H1 (cell line): ENCODE measurements at places on chromosomes 3 and 15.
A peak's percentile ranks its signal among the peaks of the same experiment; 100 is the strongest.

DNA sequence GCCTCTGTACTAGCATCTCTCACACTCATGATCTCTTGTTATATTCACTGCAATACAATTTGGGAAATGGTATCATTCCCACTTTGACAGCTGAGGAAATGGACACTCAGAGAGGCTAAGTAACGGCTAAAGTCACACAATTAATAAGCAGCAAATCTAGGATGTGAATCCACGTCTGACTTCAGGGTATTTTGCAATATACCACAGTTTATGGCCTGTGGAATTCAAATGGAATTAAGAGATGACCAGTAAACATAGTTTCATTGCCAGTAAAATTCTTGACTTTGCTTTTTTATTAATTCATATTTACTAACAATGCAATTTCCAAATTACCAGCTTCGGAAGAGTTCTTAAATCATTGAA, 61.1 kb downstream of the CCNL1 start:
- H3K27me3 ChIP-seq: no peaks in the 10 kb centered on the region
- H3K27ac ChIP-seq: no peak overlapping the region
- H3K4me3 ChIP-seq: no peak overlapping the region
- H3K36me3 ChIP-seq: no peaks in the 10 kb centered on the region

DNA sequence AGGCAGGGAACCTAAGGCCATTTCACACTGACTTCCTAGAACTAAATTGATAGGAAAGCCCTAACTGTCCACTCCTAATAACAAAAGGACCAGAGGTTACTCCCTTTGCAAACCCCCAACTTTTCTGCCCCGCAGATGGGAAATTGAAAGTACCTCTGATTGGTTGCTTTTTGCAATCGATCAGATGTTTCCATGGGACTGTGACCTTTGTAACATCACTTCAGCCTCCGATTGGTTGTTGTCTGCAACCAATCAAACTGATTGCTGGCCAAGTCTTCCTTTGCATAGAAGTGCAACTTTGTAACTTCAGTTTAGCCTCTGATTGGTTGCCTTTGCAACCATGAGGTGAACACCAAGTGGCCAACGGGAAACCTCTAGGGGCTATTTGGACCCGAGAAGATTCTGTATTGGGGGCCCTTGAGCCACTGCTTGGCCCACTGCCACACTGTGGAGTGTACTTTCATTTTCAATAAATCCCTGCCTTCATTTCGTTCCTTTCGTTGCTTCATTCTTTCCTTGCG, 11.3 kb upstream of the KNL1 start:
- H3K27ac ChIP-seq: no peak overlapping the region
- H3K36me3 ChIP-seq: no peaks in the 10 kb centered on the region
- H3K4me3 ChIP-seq: no peak overlapping the region
- no peaks in the 10 kb centered on the region for H3K27me3 ChIP-seq
- H3K4me1 ChIP-seq: no peaks in the 10 kb centered on the region

GRCh38 chr3:120281261-120281660, 3.8 kb downstream of the GPR156 start:
- H3K4me1 ChIP-seq: no peaks in the 10 kb centered on the region
- H3K27me3 ChIP-seq: peaks cover 11% of the 10 kb centered on the region
- H3K36me3 ChIP-seq: no peaks in the 10 kb centered on the region
- DNase-seq: no peak
- H3K4me3 ChIP-seq: no peak overlapping the region

DNA sequence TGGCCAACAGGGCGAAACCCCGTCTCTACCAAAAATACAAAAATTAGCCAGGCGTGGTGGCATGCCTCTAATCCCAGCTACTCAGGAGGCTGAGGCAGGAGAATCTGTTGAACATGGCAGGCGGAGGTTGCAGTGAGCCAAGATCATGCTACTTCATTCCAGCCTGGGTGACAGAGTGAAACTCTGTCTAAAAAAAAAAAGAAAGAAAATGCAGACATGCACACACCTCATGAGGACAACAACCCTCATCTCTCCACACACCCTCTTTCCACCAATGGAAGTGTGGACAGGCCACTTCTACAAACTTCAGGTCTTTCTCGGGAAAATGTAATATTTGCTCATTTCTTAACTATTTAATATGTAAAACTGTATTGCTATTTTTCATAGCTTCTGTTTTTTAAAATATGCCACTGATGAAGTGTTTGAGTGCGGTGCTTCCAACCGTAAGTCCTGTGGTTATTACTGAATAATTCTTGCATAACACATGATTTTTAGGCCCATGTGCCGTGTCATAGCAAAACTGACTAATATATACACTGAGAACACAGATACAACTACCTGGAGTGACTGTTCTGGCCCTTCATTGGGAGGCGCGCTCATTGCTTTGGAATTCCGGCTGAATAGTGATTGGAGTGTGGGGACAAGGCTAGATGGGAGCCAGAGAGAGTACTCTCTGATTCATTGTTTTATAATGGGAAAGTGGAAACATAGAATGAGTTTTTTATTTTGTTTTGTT, 23.1 kb downstream of the LRRC31 start:
- H3K36me3 ChIP-seq: no peaks in the 10 kb centered on the region
- no peaks in the 10 kb centered on the region for H3K27me3 ChIP-seq
- no peaks in the 10 kb centered on the region for H3K4me1 ChIP-seq
- H3K4me3 ChIP-seq: no peak overlapping the region
- DNase-seq: no peak

DNA sequence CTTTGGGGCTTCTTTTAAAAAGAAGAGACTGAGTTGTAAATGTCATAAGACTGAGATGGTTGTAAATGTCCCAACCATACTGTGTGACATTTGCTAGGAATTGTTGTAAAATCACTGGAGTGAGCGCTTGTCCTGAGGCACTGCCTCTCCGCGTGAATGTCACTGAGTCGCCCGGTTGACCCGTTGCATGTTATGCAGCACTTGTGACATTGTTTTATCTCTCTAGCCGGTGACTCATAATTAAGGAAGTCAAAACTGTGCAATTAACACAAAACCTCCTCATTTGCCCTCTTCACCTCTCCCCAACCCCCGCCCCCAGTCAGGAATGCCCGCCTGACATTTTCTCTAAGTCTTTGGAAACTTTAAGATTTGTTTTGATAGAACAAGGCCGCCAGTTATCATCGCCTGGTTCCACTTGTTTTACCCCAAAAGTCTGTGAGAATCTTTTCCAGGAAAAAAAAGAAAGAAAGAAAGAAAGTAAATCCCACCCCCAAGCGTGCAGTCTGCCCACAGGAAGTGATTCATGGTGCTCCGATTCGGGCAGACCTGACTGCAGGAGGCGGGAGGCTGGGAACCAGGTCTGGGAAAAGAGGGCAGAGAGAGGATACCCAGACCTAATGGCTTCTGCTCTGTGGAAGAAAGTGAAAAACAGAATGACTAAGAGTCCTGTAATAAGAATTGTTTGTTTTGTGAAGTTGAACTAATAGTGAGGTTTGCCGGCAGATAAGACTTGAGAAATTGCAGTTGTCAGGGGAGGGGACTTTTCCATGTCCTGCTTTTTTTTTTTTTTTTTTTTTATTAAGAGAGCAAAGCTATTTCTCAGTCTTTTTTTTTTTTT, 84.8 kb downstream of the SMAD3 start:
- no peak for DNase-seq
- H3K27ac ChIP-seq: 0 out of 2 replicates have a peak overlapping the region, but pooled peaks have one; percentile 14
- peaks cover 36% of the 10 kb centered on the region for H3K4me1 ChIP-seq
- H3K36me3 ChIP-seq: no peaks in the 10 kb centered on the region

DNA sequence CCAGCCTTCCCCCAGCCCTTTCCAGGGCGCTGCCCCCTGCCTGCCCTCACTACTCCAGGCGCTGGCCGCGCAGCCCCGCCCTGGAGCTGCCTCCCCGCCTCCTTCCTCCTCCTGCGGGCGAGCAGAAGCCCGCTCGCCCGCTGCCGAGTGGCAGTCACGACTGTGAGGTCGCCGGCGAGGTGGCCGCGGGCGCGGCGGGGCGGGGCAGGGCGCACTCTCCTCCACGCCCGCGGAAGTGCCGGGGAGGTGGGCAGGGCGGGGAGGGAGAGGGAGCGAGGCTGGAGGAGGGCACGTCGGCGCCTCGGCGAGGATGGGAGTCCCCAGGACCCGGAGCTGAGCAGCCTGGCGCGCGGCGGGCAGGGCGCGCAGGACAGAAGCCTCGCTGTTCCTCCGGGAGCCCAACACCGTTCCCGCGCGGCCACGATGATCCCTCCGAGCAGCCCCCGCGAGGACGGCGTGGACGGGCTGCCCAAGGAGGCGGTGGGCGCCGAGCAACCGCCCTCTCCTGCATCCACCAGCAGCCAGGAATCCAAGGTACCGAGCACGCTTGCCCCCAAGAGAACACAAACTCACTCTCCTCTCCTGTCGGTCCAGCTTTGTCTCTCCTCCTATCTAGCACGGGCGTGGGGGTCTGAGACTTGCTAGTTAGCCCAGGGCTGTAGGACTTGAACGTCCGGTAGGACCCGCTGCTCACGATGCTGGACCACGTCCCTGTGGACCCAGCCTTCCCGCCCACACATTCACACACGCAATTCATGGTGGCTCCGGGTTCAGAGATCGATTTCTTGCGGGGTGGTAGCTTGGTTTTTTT, at the start of gene STAC:
TSS of gene STAC (plus strand) at position 284 of the 811 bp plus-strand sequence. CDS start at position 424, 140 bp downstream.
- peak within 1 kb of the TSS; percentile 84 for H3K4me3 ChIP-seq
- H3K36me3 ChIP-seq: no peaks in the 10 kb centered on the region; the same call in 1 of the 2 replicates
- H3K27ac ChIP-seq: no peak within 1 kb of the TSS

- no peaks in the 10 kb centered on the region for H3K27me3 ChIP-seq
- peaks cover 2% of the 10 kb centered on the region; the same call in 1 of the 2 replicates for H3K4me1 ChIP-seq
- DNase-seq: no peak
- H3K27ac ChIP-seq: no peak overlapping the region
- H3K4me3 ChIP-seq: no peak overlapping the region
Observed at GRCh38 chr3:172043233-172043632, 3.9 kb downstream of the FNDC3B start.

GRCh38 chr3:53671192-53671960, 174.8 kb downstream of the CHDH start:
- H3K27me3 ChIP-seq: no peaks in the 10 kb centered on the region
- H3K4me3 ChIP-seq: no peak overlapping the region
- H3K36me3 ChIP-seq: no peaks in the 10 kb centered on the region
- H3K4me1 ChIP-seq: no peaks in the 10 kb centered on the region
- DNase-seq: no peak

DNA sequence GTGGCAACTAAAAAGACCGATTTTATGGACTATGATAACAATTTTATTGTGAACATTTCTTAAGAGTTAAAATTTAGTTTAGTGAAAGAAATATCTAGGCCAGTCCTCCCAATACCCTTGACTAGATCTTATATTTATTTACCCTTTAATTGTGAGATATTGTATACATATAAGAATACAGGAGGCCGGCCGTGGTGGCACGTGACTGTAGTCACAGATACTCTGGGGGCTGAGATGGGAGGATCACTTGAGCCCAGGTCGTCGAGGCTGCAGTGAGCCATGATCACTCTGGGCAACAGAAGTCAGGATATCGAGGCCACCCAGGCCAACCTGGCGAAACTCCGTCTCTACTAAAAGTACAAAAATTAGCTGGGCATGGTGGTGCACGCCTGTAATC, 756 bp upstream of the RMDN3 start:
- peak overlapping the region; percentile 16; the same call in 1 of the 2 replicates for H3K4me3 ChIP-seq
- DNase-seq: no peak
- no peaks in the 10 kb centered on the region for H3K27me3 ChIP-seq
- peak overlapping the region; percentile 96 for H3K27ac ChIP-seq
- 0 out of 2 replicates have a peak, but pooled peaks cover 2% of the 10 kb centered on the region for H3K4me1 ChIP-seq

DNA sequence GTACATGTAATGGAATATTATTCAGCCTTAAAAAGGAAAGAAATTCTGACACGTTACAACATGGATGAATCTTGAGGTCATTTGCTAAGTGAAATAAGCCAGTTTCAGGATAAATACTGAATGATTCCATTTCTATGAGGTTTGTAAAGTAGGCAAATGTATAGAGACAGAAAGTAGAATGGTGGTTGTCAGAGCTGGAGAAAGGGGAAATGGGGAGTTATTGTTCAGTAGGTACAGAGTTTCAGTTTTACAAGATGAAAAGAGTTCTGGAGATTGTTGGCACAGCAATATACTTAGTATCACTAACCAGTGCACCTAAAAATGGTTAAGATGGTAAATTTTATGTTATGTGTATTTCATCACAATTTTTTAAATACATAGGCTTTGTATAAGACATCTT, 60.6 kb downstream of the USP8 start:
- H3K27ac ChIP-seq: no peak overlapping the region
- H3K4me1 ChIP-seq: no peaks in the 10 kb centered on the region
- H3K27me3 ChIP-seq: no peaks in the 10 kb centered on the region
- H3K36me3 ChIP-seq: no peaks in the 10 kb centered on the region
- DNase-seq: no peak

DNA sequence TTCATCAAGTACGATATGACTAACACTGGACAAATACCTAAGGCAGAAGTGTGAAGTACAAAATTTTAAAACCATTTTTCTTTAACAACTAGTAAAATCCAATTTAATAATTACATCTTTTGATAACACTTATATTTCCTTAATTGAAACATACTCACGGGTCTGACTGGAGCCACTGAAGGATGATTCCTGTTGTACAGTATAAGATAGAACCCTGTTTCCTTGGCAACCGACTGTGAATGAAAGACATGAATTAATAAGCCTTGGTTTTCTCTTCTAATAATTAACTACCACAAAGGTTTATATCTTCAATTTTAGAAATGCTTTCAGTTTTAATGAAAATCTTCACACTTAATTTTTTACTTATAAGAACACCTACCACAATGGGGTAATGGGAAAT, 19.4 kb downstream of the DHX36 start:
- no peaks in the 10 kb centered on the region for H3K4me1 ChIP-seq
- peaks cover 17% of the 10 kb centered on the region for H3K36me3 ChIP-seq
- H3K27me3 ChIP-seq: no peaks in the 10 kb centered on the region

GRCh38 chr3:127396473-127396872, 108.6 kb upstream of the PRR20G start:
- H3K36me3 ChIP-seq: no peaks in the 10 kb centered on the region
- no peaks in the 10 kb centered on the region for H3K27me3 ChIP-seq
- H3K4me1 ChIP-seq: peaks cover 11% of the 10 kb centered on the region
- DNase-seq: no peak

- H3K36me3 ChIP-seq: no peaks in the 10 kb centered on the region
- no peaks in the 10 kb centered on the region for H3K4me1 ChIP-seq
- no peak overlapping the region for H3K27ac ChIP-seq
- no peak for DNase-seq
Observed at GRCh38 chr3:168001244-168001643, 94.5 kb downstream of the GOLIM4 start.

- no peak overlapping the region for H3K4me3 ChIP-seq
- no peak for DNase-seq
- H3K4me1 ChIP-seq: no peaks in the 10 kb centered on the region
- H3K36me3 ChIP-seq: no peaks in the 10 kb centered on the region
Observed at GRCh38 chr15:100061944-100062343, 279.8 kb downstream of the ADAMTS17 start.

- no peaks in the 10 kb centered on the region for H3K27me3 ChIP-seq
- H3K27ac ChIP-seq: no peak overlapping the region
- no peaks in the 10 kb centered on the region for H3K4me1 ChIP-seq
- H3K4me3 ChIP-seq: no peak overlapping the region
- DNase-seq: no peak
- H3K36me3 ChIP-seq: peaks cover 6% of the 10 kb centered on the region; the same call in 1 of the 2 replicates
Observed at GRCh38 chr15:85672332-85673084, 122.2 kb downstream of the KLHL25 start.

DNA sequence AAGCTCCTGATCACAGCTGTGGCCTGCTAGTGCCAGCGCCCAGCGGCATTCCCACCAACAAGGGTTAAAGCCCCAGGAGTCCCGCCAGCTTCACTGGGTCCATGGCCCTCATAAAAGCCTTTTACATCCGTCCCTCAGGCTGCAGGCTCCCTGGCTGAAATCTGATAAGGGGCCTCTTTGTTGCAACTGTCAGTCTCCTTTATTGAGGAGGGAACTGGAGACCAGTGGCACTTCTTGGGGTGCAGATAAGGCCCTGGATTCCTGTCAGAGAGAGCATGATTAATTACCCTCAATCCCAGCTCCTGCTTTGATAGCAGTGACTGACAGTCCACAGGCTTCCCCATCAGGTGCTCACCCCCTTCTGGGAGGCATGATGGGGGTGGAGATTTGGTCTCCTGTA, 30.9 kb upstream of the CLK3 start:
- H3K36me3 ChIP-seq: peaks cover 12% of the 10 kb centered on the region
- H3K4me3 ChIP-seq: no peak overlapping the region
- no peaks in the 10 kb centered on the region for H3K27me3 ChIP-seq
- no peak overlapping the region for H3K27ac ChIP-seq
